ENCODE measurements at places on chromosomes 2 and 18.

- no peak for DNase-seq
Observed at GRCh38 chr2:171308280-171309054, 125.3 kb downstream of the METTL8 start.

DNA sequence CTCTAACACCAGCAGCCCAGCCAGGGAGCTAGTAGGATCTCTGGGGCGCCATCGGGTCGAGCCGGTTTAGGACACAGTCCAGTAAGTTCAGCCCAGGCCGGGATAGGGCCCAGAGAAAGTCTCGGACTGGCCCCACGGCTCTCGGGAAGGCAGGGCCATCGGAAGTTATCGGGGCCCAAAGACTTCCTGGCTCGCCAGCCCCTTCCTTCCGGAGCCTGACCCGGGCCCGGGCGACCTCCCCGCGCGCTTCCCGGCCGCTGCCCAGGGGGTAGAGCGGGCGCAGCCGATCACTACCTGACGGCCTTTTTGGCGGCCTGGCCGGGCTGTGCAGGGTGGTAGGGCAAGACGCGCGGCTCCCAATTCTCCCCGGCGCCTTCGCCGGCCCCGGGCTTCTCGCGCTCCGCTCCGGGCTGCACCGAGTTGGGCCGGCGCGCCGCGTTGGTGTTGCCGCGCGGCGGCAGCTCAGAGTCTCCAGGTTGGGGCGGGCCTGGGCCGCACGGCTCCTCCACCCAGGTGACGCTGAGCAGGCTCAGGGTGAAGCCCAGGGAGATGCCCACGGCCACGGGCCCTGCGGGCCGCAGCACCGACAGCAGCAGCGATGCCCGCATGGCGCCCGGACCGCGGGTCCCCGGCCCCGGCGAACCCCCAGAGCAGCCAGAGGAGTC is 546 bp downstream of the CHPF start:
- DNase-seq = peak; percentile 68

GRCh38 chr2:161775971-161776370 is 151.8 kb downstream of the SLC4A10 start:
- no peak for DNase-seq

DNA sequence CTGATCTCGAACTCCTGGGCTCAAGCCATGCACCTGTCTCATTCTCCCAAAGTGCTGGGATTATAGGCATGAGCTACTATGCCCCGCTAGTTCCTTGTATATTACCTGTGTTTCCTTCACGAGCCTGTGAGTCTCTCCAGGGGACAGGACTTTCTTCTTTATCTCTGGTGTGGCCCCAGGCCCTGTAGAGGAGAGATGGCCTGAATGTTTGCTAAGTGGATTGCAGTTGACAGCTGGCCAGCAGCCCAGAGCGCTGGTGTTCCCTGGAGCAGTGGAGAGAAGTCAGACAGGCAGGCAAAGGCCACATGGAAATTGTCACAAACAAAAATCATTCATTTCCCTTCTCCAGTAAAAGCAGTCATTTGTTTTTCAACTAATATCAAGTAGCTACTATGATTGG is 17.9 kb downstream of the LPIN1 start:
- DNase-seq = no peak

DNA sequence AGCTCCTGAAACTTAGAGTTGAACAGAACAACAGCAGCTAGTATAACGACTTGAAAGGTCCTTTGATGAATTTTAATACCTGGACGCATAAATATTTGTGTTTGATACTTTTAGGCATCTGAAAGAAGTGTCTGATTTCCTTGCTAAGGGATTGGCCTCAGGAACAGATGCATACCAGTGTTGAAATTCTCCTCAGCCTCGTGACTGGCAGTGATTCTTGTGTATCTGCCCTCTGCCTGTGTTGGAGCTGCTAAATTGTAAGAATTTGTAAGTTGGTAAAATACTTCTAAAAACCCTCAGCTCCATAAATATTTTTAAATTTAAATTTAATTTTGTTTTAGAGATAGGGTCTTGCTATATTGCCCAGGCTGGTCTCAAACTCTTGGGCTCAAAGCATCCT is 22.4 kb upstream of the SCYGR1 start:
- DNase-seq = no peak

DNA sequence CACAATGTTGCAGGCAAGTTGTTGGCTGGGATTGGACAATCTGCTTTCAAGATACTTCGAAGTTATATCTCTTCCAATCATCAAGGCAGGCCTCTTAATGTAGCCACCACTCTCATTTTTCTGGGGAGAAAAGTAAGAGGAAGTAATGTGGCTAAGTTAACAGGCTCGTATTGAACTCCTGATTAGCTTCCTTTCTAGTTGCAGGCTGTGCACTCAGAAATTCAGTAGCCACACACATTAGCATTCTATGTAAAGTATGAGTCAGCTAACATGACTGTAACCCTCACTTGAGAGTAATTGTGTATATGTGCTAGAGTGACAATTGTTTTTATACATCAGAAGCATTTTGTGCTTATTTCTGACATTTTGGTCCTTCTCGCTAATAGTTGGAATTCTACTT is 3.3 kb downstream of the TWSG1 start:
- DNase-seq = no peak

GRCh38 chr18:42707080-42707479 is 408.4 kb downstream of the RIT2 start:
- DNase-seq = no peak

DNA sequence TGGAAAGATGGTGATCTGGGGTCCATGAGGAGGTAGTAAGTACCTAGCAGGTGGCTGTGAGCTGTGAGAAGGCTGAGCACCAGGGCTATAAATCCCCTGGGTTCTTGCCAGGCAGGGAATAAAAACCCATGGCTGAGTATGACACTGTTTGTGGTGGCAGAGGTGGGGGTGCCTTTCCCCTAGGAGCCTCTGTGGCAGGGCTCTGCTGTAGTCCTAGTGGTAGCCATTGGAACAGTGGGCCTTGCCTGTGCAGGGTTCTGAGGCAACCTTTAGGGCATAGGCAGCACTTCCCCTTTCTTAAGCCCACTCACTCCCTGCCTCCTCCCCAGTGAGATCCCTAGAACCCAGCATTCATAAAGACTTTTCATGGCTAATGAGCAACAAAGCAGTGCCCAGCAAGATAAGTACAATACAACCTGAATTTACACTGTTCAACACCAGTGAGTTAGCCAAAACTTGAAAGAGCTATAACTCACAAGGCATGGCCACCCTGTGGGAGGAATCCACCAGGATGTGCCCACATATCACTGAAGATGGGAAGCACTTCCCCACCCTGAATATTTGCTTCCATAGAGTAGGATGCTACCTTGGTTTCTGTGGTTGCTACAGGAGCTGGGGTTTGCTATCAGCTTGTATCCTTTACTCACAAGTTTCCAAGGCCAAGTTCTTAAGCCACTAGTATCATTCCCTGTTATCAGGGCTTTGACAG is 100.9 kb upstream of the NEUROD1 start:
- DNase-seq = no peak

- no peak for DNase-seq
Observed at GRCh38 chr18:2146754-2147153, 424.6 kb downstream of the METTL4 start.

GRCh38 chr2:9076210-9076609 is 72.7 kb upstream of the MBOAT2 start:
- no peak for DNase-seq

GRCh38 chr2:181589779-181590178 is 67.1 kb downstream of the CERKL start:
- no peak for DNase-seq

Measured in hepatic stellate cell (primary cell).